Pons (tissue), 1 donor: ENCODE measurements at places on chromosomes 12 and 14.

GRCh38 chr12:103769240-103769945 lies 71.6 kb downstream of the NT5DC3 start:
- DNase-seq: no peak

- DNase-seq: no peak
These were observed 137.5 kb downstream of the CCDC91 start for GRCh38 chr12:28327722-28328121.

DNA sequence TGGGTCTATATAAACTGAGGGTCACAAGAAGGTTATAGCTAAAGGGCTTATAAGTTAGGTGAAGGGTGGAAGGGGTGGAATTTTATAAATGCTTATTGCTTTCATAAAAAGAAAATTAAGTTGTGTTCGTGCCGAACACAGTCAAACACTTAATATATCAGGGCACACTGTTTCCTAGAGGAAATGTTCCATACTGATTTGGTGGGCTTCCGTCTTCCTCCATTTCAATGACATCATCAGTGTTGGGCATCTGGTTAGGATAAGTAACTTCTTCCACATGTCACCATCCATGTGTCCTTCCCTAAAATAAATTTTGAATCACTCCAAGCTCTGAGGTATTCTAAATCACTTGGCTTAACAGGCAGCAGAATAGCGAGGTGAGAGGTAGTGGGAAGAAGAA lies 466.4 kb downstream of the MED13L start:
- no peak for DNase-seq

DNA sequence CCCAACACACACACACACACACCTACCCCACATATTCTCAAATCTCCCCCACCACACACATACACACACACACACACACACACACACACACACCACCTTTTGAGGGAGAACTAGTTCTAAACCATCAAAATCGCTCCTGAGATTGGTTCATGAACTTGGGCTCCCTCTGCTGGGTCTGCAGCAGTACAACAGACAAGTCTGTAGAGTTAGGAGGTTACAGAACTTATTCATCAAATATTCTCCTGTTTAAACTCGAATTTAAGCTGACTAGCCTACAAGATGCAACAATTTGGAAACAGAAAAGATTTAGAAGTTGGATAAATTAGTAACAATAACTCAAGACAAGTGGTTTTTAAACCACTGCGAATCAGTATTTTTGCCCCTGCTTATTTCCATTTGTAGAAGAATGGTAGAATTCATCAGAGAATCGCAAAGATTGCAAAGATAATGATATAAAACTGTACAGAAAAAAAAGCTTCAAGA lies 136.4 kb upstream of the USP15 start:
- peak; percentile 34 for DNase-seq

DNA sequence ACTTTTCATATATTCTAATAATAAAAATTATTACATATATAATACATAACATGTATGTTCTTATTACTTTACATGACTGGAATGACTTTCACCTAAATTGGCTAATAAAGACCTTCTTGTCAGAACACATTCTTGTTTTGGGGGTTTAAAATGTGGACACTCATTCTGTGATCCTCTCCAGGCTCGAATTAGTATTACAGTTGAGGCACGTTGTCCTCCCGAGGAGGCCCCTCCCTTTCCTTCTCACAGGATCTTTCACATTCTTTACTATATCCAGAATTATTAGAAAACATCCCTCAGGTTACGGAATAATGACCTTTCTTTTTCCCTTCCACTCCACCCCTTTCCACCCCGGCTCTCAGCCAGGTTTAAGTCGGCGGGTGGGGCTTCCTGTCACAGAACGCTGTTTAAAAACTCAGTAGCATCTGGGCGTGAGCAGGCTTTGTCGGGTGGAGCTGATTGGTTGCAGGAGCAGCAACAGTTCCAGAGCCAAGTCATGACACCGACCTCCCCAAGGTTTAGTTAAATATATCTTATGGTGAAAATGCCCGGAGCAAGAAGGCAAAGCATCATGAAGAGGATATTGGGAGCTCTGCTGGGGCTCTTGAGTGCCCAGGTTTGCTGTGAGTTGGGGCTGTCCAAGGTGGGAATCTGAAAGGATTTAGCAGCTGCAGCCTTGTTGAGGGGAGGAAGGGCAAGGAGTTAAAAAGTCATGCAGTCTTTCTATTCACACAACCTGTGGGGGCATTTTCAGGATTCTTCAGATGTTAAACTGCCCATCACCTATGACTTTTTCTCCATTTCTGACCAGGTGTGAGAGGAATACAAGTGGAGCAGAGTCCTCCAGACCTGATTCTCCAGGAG lies 396.7 kb upstream of the OR4E1 start:
- no peak for DNase-seq

- no peak for DNase-seq
These were observed 27.2 kb upstream of the PNMA1 start for GRCh38 chr14:73741386-73741875.

- no peak for DNase-seq
These were observed 9.4 kb downstream of the WASHC3 start for GRCh38 chr12:102052192-102053061.

DNA sequence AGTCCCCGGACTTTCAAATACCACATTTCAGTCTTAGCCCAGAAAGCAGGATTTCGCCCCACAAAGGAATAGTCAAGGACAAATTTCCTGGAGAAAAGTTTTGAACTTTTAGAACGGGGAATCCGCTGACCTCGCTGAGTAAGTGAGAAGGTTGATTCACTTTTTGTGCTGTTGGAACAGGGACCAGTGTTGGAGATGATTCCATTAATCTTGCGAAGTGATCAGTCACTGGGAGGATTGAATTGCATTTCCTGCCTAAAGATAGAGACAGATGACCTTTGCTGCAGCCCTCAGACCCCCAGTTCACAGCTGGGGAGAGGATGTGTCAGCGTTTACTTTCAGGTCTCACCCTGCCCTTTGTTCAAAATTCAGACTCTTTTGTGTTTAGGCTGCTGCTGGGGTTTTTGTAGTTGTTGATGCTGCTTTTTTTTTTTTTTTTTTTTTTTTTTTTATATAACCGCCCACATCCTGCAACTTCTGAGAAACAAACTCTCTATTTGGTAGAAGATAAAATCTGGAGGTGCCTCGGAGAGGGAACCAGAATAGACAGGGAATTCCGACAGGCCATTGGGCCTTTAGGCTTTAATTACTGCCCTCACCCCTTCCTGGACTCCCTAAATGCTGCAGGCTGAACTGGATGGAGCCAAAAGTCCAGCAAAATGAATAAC lies 9.8 kb upstream of the KDM2B start:
- DNase-seq: no peak

- DNase-seq: peak; percentile 75
These were observed 19.1 kb downstream of the BBOF1 start for GRCh38 chr14:74038020-74038859.

- no peak for DNase-seq
These were observed 66.0 kb downstream of the TMTC3 start for GRCh38 chr12:88207921-88208620.

- DNase-seq: no peak
These were observed 78.0 kb downstream of the NOC4L start for GRCh38 chr12:132222096-132222807.
